ENCODE measurements at places on chromosomes 2 and 18.

- no peak for DNase-seq
These were observed 206.9 kb downstream of the ICOS start for GRCh38 chr2:204143216-204144014.

DNA sequence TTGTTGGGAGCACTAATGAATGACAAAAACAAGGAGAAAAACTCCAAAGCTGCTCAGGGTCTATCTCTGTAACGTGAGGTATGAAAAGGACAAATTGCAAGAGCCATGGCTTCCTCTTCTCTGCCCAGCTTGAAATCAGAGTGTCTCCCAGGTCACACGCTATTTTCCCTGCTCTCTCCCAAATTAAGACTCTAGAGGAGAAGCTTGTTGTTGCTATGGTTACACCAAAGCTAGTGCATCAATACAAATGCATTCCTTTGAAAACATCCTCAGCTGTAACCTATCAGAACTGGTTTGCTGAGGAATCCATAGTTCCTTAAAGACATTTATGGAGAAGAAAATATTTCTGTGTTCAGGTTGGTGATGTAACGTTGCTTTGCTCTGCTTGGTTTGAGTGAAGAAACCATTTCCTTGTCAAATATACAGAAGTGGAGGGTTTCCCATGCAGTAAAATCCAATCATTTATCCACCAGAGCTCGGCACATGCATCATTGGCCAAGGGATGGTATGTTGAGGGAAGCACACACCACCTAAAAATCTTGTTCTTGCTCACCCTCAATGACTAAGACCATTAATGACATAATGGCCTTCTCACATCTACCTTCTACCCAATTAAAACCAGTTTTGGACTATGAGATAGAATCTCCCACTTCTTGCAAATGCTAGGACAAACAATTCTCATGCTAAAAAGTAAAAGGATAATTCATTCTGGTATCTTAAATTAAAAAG, 2135.6 kb upstream of the CELF4 start:
- DNase-seq, result no peak

DNA sequence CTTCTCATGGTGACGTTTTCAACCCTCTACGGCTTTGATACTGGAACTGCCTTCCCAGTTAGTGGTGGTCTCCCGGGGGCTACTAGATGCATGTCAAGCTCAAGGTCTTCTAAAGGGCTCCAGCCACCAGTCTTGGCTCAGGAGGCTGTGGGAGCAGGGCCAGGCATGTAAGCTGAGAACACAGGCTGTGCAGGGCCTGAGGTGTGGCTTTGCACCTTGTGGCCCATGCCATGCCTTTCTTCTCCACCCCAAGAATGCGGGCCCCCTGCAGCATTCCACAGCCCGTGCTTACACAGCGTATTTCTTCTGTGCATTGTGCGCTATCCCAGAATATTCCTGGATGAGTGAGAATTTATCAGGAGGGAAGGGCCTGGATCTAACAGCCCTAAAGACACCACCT, 144.9 kb downstream of the SEPTIN10 start:
- no peak for DNase-seq

GRCh38 chr2:56184500-56185011, 766 bp downstream of the CCDC85A start:
- DNase-seq, result no peak

DNA sequence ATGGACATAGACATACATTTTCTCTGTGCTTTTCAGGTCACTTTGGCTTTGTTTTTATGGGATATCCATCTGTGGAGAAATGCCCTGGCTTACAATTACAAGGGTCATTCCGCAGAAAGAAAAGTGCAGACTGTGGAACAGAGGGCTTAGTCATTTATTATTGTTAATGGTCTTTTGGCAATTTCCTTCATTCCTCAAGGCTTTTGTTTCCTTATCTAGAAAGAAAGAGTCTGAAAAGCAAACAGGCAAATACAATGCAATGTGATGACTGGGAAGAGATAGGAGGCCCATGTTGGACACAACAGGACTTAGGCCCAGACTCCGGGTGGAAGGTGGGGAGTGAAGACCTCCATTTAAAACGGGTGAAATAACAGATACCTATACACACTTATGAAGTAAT, 129.5 kb upstream of the CAVIN2 start:
- no peak for DNase-seq

- no peak for DNase-seq
These were observed 1.3 kb downstream of the SDC1 start for GRCh38 chr2:20223407-20224163.

DNA sequence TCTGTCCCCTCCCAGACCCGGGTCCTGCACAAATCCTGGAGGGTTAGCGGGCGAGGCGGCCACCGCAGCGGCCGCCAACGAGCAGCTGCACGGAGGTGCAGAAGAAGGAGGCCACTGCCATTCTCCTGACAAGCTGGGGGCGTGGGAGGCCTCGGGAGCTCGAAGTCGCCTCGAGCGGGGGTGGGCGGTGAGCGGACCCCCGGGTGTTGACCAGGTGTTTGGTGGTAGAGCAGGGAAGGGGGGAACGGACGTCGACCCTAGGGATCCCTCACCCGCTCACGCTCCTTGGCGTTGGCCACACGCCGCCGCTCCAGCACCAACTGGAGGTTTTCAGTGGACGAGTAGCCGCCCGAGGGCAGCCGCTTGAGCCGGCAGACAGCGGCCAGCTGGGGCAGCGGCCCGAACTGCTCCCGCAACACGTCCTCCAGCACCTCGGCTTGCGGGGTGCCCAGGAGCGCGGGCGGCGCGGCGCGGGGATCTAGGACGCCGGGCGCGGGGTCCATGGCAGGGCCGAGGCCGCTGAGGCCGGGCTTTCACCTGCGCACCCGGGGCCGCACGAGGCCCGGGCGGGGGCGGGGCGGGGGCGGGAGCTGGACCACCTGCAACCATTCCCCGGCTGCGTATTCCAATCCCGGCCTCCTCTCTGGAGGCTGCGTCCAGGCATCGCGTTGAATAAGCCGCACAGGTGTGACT, at the start of gene FIGLA:
Gene FIGLA, minus strand, starts transcription at position 508 of the 693 bp plus-strand sequence. Its CDS starts 5 bp downstream, at position 503.
- DNase-seq, result no peak

GRCh38 chr2:177445200-177445599, 52.6 kb downstream of the AGPS start:
- no peak for DNase-seq
